Hypothalamus (tissue), 51 donors: ENCODE measurements at places on chromosomes 12 and 14.

- DNase-seq = peak; percentile 24
These were observed 59.1 kb downstream of the FAM222A start for GRCh38 chr12:109772622-109773321.

DNA sequence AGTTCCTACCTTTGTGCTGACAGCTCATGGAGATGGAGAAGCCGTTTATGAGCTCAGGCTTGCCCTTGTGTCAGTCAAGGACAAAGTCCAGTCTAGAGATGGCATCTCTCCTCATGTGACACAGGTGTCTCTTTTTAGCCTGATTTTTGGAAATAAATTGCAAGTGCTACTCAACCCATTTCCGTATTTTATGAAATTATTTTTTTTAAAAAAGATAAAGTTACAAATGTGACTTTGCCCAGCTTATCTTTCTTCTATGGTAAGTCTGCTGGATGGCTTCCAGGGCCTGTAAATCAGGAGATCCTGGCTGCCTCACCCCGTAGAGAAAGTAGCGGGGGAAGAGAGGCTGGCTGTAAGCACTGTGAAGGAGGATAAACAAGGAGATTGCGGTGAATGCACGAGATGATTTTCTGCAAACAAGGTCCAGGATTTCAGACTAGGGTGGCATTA is 169.7 kb downstream of the MYRFL start:
- no peak for DNase-seq

GRCh38 chr14:69683971-69684370 is 72.6 kb downstream of the SUSD6 start:
- DNase-seq = no peak

- DNase-seq = peak; percentile 16
These were observed 1.8 kb downstream of the COX6A1 start for GRCh38 chr12:120439646-120440247.

DNA sequence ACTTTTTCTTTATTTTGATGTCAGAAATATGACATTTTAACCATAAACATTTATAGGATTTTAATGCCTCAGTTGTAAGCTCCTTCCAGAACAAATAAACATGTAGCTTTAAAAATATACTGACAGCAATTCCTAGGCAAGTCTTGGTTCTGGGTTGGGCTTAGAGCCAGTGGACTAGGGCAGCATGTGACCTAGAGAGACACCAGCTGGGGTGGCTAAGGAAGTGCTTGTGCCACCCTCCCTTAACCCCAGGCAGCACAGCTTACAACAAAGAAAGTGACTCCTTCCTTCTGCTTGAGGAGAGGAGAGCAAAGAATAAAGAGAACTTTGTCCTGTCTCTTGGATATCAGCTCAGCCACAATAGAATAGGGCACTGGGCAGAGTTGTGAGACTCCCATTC is 61.6 kb upstream of the KTN1 start:
- DNase-seq = no peak

DNA sequence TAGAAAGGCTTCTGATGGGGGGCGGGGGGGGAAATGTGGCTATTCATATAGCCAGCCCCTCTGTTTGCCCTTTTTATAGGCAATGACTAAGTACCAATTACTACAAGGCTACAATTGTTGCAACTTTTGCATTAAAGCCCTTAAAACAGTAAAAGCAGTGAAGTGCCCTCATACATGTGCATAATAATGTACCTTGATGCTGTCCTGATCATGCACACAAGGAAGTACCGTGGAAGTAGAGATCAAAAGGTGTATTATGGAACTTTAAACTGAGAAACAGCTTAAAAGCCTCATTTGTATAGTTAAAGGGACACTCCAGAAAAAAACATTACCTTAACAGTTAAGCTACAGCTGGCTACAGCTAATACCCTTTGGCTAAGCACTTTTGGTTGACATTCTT is 111.8 kb downstream of the PLEKHG7 start:
- no peak for DNase-seq

GRCh38 chr14:58280954-58281787 is 17.2 kb upstream of the ARID4A start:
- DNase-seq = no peak

- no peak for DNase-seq
These were observed 6.7 kb downstream of the C12orf54 start for GRCh38 chr12:48489012-48489411.

DNA sequence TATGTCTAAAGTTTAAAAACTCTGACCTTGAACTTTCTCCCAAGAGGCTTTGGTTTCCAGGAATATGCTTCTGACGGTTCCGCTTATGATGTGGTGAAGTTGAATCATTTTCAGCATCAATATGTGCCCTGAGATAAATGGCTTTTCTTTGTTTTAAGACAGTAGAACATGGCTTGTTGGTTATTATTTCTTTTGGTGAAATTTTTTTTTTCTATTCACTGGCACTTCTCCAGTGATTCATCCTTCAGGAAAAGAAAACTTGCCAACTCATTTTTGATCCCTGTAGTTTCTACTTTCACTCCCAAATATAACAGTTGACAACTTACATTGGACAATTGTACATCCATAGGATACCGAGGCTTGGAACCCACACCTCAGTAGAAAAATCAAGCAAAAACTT is 1301.2 kb upstream of the FLRT2 start:
- no peak for DNase-seq

DNA sequence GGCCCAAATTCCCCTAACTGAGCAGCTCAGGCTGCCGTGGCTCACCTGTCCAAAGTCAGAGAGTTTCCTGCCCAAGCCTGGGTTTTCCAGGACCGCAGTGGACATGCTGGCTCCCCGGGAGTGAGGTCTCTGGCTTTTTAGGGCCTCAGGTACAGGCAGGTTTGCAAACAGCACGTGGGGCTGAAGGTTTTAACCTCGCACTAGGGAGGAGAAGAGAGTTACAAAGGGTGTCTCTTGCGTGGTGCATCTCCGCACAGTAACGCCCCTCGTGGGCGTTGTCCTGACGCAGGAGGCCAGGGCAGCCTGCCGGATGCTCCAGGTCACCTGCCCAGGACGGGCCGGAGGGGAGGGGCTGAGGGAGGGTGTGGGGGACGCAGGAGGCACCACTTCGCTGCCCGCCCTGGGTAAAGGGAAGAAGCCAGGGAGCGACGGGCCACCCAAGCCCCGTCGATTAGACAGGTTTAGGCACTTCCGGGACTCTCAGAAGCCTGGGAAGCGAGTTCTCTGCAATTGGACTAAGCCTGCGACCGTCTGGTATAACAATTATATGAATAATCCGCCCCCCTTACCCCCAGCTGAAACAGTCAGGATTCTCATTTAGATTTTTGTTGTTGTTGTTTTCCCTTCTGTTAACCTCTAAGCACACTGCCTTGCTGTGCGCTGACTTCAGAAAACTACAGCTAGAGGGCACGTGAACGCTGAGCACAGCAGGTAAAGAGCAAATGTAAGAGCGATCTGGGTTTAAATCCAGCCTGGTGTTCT is at the start of gene PAH:
Gene PAH (minus strand): TSS at position 219 of the 762 bp plus-strand sequence. CDS start 114 bp downstream, at position 105.
- no peak for DNase-seq

GRCh38 chr12:27331927-27332324 is 710 bp upstream of the BMAL2 start:
- no peak for DNase-seq

DNA sequence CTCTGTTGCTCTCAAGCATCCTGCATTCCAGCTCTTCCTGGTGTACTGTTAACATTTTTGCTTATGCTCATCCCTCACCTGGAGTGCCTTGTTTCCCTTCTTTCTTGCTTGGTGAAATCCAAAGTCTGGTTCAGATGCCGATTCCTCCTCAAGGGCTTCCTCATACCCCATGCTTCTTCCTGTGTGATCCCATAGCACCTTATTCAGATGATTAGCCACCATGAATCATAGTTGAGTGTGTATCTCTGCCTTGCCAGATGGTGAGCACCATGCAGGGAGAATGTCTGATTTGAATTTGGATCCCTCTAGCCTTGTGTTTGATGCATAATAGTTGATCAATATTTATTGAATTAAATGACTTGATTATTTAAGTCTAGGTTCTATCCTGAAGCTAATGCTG is 39.4 kb upstream of the ANO4 start:
- DNase-seq = no peak

GRCh38 chr12:46664761-46665287 is 161.0 kb downstream of the SLC38A4 start:
- DNase-seq = no peak

DNA sequence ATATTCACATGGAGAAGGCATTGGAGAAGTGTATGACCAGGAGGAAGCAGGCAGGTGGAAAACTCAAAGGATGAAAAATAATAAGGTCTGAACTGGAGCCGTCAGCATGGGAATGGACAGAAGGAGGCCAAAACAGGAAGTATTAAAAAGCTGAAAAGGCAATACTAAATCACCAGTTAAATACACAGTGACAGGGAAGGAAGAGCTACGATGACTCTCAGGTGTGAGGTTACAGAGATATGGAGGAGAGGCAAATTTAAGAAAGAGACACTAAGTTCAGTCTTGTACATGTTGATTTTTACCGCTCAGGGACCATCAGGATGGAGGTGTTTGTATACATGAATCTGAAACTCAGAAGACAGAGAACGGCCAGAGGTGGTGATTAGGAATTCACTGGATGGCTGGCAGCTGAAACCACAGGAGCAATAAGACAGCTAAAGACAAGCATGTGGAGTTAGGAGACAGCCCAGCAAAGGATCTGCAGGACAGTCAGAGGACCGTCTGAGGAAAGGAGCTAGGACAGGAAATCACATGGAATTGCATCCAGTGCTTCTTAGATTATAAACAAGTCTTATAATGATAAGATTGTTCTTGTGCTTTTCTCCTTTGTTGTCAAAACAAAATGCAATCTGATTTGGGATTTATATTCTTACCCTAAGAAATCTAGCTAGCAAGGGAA is 33.9 kb upstream of the CDKN3 start:
- DNase-seq = no peak

- no peak for DNase-seq
These were observed 59.3 kb downstream of the DNAI7 start for GRCh38 chr12:25135531-25136154.

DNA sequence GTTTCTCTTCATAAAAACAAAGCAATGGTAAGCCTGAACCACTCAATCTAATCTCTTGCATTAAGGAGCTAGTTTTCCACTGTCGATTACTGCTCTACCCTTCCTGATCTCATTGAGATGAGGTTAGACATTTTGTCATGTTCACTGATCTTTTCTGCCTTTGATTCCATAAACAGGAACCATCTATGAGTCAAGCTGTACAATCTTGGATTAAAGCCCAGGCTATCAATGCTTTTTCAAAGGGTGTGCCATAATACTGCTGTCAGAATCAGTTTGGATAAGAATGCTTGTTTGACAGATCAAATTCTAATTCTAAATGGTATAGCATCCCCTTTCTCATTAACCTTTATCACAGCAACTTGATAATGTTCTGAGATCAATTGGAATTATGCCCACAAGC is 16.1 kb downstream of the GRIP1 start:
- DNase-seq = no peak

DNA sequence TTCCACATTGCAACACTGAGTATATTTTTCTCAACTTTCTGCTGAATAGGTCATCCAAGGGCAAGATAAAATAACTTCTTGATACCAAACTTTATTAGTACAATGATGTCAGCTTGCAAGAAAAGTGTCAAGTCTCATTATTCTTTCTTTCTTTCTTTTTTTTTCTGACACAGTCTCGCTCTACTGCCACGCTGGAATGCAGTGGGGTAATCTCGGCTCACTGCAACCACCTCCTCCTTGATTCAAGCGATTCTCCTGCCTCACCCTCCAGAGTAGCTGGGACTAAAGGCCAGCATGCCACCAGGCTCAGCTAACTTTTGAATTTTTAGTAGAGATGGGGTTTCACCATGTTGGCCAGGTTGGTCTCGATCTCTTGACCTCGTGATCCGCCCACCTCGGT is 523.4 kb downstream of the FSCB start:
- DNase-seq = no peak

DNA sequence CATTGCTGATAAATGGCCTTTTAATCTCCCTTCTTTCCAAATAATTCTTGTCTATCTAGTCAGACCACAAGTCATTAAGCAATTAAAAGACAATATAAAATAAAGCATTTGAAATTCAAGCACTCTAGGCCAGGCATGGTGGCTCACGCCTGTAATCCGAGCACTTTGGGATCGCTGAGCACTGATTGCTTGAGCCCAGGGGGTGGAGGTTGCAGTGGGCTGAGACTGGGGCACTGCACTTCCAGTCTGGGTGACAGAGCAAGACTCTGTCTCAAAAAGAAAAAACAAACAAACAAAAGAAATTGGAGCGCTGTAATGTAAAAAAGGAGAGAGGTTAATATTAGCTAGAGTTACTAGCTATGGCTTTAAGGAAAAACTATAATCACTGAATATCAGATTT is 30.5 kb upstream of the CSRP2 start:
- no peak for DNase-seq

GRCh38 chr14:95440951-95441350 is 75.5 kb downstream of the SYNE3 start:
- no peak for DNase-seq

GRCh38 chr12:63922474-63922873 is 78.0 kb downstream of the SRGAP1 start:
- no peak for DNase-seq

DNA sequence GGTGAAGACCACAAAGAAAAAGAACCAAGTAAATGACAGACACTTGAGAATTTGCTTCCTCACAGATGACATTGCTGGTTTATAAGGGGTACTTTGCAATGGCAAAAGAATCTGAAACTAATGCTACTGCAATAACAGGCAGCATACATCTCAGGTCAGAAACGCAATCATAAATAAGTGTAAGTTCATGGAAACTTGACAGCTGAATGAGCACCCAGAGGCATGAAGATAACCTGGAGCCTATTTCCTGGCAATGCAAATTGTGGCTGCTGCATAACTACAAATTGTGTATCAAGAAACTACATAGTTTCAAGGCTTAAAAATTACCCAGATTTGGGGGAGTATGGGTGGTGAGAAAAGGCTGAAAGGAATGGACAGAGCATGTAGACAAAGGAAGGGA is 8.5 kb upstream of the MYO1A start:
- DNase-seq = no peak
